ENCODE measurements at places on chromosomes 11 and 22.
A peak's percentile ranks its signal among the peaks of the same experiment; 100 is the strongest.

DNA sequence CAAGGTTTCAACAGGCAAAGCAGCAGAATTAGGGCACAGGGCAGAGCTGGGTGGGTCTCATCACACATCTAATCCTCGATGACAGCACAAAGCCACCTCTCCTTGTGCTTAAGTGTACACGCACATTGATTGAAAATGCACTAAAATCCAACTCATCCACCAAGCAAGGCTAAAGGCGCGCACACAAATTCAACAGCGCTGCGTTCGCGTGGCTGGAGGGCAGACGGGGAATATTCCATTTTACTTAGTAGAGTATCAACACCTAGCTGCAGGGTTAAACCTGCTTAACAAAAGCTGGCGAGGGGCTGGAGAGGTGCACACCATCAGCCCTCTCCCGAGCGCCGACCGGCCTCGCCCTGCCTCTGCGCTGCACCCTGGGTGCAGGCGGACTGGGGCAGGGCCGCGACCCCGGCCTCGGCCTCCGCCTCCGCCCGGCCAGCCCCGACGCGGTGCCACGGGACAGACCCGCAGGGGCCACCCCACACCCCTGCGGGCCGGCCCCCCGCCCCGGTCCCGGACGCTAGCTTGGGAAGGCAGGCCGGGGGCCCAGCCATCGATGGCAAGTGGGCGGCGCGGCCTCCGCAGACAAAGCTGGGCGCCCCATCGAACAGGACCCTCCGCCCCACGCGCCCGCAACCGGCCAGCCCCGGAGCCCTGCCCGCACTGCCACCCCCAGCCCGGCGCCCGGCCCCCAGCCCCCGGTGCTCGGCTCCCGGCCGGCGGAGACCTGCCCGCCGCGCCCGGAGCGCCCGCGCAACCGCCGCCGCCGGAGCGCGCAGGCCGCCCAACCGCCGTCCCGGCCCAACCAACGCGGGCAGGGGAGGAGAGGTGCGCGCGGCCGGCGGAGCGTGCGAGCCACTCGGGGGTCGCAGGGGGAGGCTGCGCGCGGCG is 929 bp downstream of the PRDM10 start:
- DNase-seq, result no peak

- peak; percentile 72 for DNase-seq
Observed at GRCh38 chr11:71927820-71928736, at the start of gene XNDC1N. TSS of gene XNDC1N (minus strand) at chr11:71928594. CDS start at chr11:71923353, 5,241 bp downstream.

GRCh38 chr11:71120471-71120896 is 131.9 kb downstream of the SHANK2 start:
- DNase-seq, result peak; percentile 77

DNA sequence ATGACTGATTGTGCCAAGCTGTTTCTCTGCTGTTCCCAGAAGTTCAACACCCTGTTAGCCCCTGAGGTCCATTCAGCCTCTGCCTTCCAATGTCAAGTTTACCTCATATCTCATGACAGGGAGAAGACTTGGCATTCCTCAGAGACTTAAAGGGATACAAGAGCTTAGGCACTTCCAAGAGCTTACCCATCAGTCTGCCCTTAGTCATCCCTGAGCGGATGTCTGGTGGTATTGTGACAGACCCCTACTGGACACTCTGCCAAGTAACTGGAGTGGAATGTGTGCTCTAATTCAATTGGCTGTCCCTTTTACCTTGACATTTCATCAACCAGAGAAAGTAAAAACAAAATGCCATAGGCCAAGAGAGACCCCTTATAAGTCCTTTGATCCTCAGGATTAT is 151.5 kb downstream of the AASDHPPT start:
- no peak for DNase-seq

DNA sequence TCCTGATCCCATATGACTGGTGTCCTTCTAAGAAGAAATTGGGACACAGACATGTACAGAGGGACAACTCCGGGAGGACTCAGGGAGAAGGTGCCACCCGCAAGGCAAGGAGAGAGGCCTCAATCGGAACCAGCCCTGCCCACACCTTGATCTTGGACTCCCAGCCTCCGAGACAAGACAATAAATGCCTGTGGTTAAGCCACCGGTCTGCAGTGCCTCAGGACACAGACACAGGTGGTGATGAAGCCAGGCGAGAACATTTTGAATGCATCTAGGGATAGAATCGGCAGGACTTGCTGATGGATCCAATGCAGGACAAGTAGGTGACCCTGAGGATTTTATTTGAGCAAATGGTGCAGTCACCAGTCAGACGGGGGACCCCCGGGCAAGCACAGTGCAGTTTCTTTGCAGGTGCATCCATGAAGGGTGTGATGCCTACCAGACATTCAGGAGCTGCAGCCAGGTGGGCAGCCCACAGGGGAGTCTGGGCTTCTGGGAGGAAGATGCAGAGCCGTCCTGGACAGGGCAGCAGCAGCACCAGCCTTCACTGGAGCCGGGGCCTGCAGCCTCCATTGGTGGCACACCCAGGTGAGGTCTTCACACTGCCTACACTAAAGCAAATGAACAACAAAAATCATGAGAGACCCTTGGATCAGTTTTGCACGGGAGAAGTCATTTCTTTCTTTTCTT is 20.2 kb upstream of the SEPTIN5 start:
- no peak for DNase-seq

- no peak for DNase-seq
Observed at GRCh38 chr11:104337273-104337672, 173.3 kb upstream of the PDGFD start.

DNA sequence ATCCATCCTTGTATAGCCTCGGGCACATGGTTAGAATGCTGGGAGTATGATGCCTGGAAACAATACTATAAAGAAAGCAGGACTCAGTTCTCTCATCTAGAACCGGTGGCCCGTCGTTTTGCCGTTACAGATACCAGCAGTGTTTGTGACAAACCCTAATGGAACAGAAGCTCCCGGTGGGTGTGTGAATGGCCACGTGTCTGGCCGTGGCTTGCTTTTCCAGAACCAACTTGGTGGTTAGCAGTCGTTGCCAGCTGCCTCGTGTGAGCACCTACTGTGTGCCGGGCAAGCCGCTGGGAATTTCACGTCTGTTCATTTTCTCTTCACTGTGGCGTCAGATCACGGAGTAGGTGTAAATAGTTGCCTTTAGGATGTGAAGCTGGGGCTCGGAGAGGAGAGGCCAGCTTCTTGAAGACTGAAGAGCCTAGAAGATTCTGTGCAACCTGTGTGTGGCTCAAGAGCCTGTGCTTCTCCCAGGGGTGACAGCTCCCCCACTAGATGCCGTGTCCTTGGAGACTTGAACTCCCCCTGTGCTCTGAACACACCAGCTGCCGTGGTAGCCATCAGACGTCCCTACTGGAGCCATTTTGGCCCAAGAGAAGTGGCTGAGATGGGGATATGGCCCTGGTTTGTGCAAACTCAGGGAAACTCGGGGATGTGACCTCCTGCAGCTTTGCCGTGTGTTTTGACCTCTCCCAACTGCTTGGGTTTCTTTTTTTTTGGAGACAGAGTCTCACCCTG is 57.5 kb upstream of the PPARA start:
- DNase-seq, result no peak

DNA sequence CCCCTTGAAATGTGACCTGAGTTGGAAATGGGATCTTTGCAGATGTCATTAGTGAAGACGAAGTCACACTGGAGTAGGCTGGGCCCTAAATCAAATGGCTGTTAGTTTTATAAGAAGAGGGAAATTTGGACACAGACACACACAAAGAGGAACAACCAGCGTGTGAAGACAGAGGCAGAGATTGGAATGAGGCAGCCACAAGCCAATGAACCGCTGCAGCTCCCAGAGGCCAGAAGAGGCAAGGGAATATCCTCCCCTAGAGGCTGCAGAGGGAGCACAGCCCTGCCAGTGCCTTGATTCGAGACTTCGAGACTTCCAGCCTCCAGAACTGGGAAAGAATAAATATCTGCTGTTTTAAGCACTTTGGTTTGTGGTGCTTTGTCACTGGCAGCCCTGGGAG is 484.5 kb downstream of the MN1 start:
- DNase-seq, result no peak

- no peak for DNase-seq
Observed at GRCh38 chr22:23681026-23681809, 9.6 kb upstream of the RGL4 start.

DNA sequence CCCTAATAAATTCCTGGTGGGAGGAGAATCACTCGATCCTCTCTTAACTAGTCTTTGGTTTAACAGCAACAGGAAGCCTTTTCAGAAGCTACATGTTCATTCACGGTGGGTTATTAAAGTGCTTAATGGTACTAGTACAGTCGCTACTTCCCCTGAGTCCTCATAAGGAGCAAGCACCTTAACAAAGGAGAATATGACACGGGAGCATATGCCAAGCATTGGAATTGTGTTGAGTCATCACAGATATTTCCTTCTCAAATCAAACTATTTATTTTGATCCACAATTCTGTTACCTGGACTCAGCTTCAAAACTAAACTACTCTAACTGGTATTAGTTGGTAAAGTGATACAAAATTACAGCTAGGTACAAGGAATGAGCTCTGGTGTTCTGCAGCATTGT is 177.5 kb upstream of the CTSC start:
- no peak for DNase-seq

DNA sequence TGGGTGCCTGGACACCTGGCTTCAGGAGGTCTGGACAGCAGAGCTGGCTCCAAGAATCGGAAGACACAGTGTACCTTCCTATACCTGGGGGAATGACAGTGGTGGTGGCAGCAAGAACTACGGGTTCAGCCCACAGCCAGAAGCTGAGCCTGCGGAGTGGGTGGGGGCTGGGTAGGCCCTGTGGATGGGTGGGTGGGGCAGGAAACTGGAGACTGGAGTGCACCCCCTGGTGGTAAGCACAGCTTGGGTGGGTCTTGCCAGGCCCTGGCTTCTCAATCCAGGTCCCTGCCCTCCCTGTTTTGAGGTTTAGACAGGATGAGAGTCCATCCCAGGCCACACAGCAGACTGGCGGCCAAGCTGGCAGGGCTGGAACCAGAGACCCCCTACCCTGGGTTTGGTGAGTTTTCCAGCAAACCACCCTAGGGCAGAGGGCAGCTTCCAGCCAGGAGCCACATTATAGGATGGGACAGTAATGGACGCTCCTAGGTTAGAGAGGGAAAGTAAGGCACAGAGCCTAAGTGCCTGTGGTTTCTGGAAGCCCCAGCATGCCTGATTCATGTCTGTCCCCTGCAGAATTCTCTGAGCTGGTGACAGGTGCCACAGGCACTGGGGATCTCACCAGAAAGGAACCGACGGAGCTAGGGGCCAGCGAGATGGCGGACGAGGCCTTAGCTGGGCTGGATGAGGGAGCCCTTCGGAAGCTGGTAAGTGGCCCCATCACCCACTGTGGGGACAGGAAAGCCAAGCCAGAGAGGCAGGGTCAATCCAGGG is 1.7 kb downstream of the SMTN start:
- no peak for DNase-seq

- no peak for DNase-seq
Observed at GRCh38 chr22:20972933-20973577, 6.0 kb downstream of the AIFM3 start.

GRCh38 chr22:48884324-48884723 is 943.3 kb downstream of the BRD1 start:
- no peak for DNase-seq

- no peak for DNase-seq
Observed at GRCh38 chr11:786235-787083, 3.4 kb downstream of the CEND1 start.

DNA sequence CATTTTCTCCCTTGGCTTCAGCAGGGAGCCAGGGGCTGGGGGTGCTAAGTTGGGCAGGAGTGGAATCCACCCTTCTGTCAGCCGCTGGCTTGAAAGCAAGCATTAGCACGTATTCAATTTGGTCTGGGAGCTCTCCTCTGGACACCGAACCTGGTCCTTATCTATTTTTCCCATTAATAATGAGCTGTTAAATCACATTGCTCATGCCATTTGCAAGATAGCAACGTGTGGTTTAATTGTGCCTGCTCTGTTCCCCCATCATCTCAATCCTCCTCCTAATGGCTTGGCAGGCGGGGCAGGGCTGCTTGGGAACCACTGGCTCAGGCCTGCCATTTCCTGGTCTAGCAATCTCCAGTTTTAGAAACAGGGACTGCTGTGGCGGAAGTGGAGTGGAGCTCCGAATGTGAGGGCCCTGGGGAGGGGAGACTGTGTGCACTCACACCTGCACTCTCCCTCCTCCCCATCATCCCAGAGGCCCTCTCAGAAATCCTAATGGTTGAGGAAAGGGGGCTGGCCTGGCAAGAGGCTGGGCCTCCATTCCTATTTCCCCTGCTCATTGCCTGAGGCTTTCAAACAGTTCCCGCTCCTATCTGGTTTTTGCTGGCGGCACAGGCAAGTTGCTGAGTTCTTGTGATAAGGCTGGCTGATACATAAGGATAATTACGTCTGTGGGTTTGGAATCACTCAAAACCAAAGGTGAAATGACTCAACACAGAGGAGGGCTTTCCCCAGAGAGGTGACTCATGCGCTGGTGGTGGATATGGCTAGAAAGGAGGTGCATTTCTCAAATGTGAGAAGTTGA is 201.2 kb upstream of the E2F8 start:
- DNase-seq, result no peak

DNA sequence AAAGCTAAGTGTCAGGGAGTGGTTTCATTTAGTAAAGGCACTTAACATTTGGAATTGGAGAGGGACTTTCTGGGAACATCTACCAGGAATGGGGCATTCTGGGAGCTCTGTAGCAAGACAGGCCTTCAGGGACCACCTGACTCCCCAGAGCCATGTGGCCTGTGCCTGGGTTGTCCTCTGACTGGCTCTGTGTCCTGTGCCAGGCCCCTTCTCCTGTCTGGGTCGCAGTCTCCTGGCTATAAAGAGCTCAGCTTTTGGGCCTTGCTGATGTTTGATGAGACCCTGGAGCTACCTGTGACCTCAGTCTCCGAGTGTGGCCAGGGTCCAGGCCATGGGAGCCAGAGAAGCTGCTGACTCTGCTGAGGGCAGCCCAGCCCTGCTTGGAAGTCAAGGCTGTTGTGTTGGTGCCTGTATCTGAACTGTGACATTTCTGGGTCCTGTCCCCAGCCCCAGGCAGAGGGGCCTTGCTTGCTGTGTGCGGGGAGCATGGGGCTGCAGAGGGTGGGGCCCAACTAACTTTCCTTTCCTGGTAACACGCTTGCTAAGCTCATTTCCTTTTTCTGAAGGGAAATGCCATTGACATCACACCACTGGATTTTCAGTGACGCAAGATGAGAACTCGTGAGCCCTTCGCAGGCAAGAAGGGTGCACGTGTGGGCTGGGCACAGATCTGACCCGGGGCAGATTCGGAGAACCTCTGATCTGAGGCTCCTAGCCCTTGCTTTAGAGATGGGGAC is 41.3 kb downstream of the LRRC32 start:
- DNase-seq, result no peak

DNA sequence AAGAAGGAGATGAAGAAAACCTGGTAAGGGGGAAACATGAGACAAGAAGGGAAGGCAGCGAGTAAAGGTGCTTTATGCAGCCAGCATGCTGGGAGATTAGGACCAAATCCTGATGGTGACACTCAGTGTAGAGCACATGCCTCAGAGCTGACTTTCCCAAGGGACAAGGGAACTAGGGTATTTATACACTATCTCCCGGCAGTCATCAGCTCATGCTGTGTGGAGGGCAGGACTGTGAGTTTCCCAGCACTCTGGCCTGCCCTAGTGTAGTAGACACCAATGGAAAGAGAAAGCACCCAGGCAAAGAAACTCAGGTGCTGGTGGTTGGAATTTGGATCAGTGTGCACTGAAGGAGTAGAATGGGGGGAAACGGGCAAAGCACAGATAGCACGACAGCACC is 128.3 kb upstream of the CSNK2A3 start:
- DNase-seq, result no peak
